ENCODE measurements at places on chromosomes 12 and 14. TPM values are rescaled to one million over a fixed set of nuclear protein-coding genes. Genes with fewer than 3 reads are reported as not detected.

DNA sequence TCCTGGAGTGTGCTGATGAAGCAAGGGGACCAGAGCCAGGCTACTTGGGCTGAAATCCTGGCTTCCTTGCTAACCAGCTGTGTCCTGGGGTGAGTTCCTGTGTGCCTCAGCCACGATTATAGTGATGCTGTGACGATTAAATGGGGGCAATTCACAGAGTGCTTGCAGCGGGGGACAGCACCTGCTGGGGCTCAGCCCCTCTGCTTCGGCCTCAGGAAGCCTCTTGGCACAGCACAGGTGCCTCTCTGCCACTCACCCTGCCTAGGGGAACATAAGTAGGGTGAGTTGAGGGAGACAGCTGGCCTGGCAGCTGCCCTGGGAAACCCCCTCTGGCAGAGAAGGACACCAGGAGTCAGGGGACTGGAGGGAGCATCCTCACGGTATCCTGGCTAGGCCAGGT, 9.4 kb downstream of the KRT80 start:
- DNase-seq: peak; percentile 80

- no peak for DNase-seq
These were observed 139.3 kb downstream of the TTC7B start for GRCh38 chr14:90676912-90677311.

- DNase-seq: no peak
These were observed 30.6 kb upstream of the GALNT9 start for GRCh38 chr12:132359971-132360370.

GRCh38 chr12:71321531-71321930, 118.1 kb upstream of the LGR5 start:
- DNase-seq: no peak

- DNase-seq: no peak
These were observed 8.5 kb upstream of the SMIM10L1 start for GRCh38 chr12:11162502-11162901.

Gene HOXC6
- 2.2 TPM for total RNA-seq

Gene INSM2
- total RNA-seq: 0.38 TPM

DNA sequence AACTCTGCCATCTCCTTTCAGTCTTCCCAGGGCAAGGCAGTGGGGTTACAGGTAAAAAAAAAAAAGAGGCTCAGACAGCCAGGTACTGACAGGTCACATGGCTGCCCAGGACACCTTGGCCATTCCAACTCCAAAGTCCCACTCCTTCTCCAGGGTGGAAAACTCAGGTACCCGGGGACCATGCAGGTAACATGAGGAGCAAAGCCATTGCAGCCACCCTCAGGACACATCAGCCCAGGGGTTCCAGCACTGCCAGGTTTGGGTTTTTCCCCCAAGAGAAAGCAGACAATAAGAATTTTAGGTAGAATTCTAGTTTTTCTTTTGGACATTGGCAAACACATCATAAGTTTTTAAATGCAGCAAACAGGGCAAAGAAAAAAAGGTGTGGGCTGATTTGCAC, 15.3 kb downstream of the FAM222A start:
- no peak for DNase-seq

Gene RDH16
- total RNA-seq: 0.06 TPM

Gene TNFRSF1A
- 34.3 TPM for total RNA-seq

- DNase-seq: no peak
These were observed 20.8 kb downstream of the CFAP251 start for GRCh38 chr12:121939186-121939585.

DNA sequence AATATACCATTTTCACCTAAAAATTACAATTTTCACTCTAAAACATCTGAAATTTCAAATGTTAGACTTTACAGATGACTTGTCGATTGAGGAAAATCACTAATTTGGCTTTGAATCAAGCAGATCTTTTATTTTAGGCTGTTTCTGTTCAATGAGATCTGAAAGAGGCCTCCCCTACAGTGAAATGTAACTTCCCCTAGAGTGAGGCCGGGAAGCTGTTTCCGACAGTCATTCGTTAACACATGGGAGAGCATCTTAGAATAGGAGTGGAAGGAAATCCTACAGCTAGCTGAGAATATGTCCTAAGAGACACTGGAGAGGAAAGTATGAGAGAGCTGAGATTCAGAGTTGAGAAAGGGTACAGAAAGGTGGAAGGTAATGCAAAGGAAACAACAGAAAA, 5.7 kb upstream of the C14orf93 start:
- DNase-seq: no peak

GRCh38 chr12:58066296-58066695, 124.9 kb downstream of the ATP23 start:
- DNase-seq: peak; percentile 94

Gene RAPGEF3
- 0.49 TPM for total RNA-seq

Gene ING4
- 28.7 TPM for total RNA-seq

Gene L3HYPDH
- 10.5 TPM for total RNA-seq

GRCh38 chr12:46577063-46577776, 204.6 kb upstream of the SLC38A2 start:
- no peak for DNase-seq

GRCh38 chr12:113432986-113433385, 10.8 kb downstream of the SDSL start:
- no peak for DNase-seq

Gene ACSM4
- not detected for total RNA-seq

DNA sequence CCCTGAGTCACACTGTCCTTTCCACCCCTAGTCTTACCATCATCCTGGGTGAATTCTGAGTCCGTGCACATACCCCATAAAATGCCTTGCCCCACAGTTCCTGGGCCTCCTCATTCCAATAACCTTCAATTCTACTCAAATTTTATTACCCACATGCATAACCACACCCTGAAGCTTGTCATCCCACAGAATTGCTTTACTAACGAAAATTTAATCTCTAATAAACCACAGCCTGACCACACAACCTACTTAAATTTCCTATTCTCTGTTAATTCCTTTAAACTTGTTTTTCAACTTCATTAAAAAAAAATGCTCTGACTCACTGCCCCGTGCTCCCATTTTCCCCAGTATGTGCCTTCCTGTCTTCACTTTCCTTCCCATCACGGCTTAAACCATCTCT, 205.9 kb downstream of the PHLDA1 start:
- DNase-seq: peak; percentile 65

GRCh38 chr14:81273961-81274575, 53.3 kb upstream of the GTF2A1 start:
- DNase-seq: no peak

DNA sequence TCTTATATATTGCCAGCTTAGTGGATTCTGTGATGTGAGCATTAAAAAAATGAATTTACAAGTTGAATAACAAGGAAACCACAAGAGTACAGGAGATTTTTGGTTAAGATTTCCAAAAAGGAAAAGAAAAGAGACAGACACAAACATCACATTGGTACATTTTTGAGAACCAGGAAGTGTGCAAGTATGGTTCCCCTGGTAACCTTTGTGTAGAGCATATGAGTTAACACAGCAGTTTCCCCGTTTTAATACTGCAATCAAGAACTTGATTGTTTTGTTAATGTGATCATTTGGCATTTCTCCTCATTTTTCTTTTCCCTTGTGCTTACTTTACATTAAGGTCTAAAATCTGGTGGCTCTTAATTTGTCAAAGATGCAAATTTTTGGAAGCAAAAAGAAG, 490.4 kb upstream of the ATP2B1 start:
- no peak for DNase-seq

Gene KCNA5
- not detected for total RNA-seq

GRCh38 chr12:45966486-45966885, 23.9 kb downstream of the SCAF11 start:
- DNase-seq: peak; percentile 21

DNA sequence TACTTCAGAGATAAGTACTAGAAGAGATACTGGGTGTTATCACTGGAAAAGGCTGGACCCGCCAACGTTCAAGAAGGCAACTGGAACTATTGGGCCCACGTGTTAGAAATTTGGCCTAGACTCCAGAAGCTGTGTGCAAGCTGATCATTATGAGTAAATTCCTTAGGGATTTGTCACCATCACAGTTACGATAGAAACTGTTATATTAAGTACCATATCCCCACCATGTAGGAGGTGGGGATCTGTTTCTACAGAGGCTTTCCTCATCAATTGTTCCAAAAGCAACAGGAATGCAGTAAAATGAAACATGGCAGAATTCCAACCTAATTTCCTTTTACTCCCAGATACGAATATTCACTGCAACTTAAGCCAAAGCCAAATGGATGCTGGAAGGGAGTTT, 170.7 kb downstream of the NOVA1 start:
- DNase-seq: no peak

- no peak for DNase-seq
These were observed 49.4 kb downstream of the PHLDA1 start for GRCh38 chr12:75982169-75982564.

Gene SIX1
- 65.0 TPM for total RNA-seq

Gene PTHLH
- total RNA-seq: 3.6 TPM

Gene GDF3
- total RNA-seq: not detected

Gene PHLDA1
- total RNA-seq: 13.5 TPM

Gene IGFBP6
- total RNA-seq: 13.0 TPM

- no peak for DNase-seq
These were observed 29.3 kb upstream of the EMP1 start for GRCh38 chr12:13167226-13167625.

Gene CLEC7A
- not detected for total RNA-seq

Gene NT5DC3
- 13.2 TPM for total RNA-seq

Gene KRT4
- total RNA-seq: not detected

- no peak for DNase-seq
These were observed 82.6 kb upstream of the FUT8 start for GRCh38 chr14:65329911-65330310.

Gene LALBA
- not detected for total RNA-seq

DNA sequence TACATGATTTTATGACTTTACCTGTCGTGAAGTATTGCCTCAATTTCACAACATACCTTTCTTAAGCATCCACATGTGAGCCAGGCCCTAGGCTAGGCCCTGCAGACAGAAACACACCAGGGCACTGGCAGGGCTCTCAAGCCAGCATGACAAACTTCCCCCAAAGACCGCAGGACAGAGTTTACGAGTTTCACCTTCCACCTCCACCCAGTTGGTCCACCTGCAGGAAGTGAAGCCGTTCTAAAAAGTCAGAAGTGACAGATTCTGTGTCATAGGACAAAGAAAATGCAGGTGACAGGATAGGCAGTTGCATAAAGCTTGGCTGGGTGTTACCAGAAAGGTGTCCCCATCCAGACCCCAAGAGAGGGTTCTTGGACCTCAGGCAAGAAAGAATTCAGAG, 382.3 kb downstream of the PCNX1 start:
- DNase-seq: no peak

Gene SVOP
- not detected for total RNA-seq

Gene DRAM1
- total RNA-seq: 0.08 TPM
